Effector CD4-positive, alpha-beta T cell (primary cell): ENCODE measurements at places on chromosomes 5 and 9.
A peak's percentile ranks its signal among the peaks of the same experiment; 100 is the strongest.

DNA sequence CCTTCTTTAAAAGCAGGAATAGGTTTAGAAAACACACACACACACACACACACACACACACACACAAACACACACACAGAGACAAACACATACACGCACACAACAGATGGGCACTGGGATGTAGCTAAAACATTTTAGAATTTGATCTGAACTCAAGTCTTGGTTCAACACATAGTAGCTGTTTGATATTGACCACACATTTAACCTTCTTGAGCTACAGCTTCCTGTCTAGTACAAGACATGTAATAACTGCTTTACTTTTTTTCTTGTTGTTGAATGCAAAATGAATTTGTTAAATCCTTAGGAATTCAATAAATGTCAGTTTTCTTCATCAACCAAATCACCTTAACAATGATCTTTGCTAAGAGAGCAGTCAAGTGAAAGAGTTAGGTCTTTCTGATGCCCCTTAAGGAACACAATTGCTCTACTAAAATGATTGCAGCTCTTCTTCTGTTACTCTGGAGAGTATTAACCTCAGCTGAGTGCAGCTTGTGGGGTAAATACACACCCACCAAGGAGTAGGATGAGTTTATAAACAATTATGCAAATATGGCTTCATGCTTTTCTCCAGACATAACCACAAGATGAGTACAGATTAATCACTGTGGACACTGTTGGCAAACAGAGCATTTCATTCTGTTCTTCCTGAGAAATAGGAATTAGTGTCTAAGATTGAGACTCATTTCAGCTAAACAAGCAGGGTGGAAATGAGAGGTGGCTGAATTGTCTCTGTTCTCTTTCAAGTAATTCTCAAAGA lies 302.9 kb upstream of the PAPPA start:
- no peak for DNase-seq

- no peak for DNase-seq
Observed at GRCh38 chr5:80219391-80219790, 36.5 kb downstream of the SERINC5 start.

GRCh38 chr5:116571568-116572349 lies 2.9 kb downstream of the SEMA6A start:
- DNase-seq, result no peak

GRCh38 chr5:125484272-125484741 lies 737.9 kb upstream of the ZNF608 start:
- DNase-seq, result no peak

DNA sequence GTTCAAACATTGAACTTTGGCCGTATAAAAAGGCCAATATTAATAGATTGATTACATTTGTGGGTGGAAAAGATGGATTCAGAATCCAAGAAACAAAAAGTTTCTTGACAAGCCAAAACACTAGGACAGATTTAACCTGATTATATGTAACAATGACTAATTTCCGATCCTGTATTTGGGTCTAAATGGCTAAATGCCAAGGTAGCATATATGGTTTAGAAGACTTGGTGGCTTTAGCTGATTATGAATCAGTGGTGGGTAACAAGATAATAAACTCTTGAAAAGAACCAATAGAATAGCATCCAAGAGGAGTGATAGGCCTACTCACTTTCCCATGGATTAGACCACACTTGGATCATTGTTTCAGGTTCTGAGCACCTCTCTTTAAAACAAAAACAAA lies 21.8 kb upstream of the ANP32B start:
- DNase-seq, result no peak

- peak; percentile 2 for DNase-seq
Observed at GRCh38 chr9:122265149-122265915, 650 bp downstream of the MRRF start.

DNA sequence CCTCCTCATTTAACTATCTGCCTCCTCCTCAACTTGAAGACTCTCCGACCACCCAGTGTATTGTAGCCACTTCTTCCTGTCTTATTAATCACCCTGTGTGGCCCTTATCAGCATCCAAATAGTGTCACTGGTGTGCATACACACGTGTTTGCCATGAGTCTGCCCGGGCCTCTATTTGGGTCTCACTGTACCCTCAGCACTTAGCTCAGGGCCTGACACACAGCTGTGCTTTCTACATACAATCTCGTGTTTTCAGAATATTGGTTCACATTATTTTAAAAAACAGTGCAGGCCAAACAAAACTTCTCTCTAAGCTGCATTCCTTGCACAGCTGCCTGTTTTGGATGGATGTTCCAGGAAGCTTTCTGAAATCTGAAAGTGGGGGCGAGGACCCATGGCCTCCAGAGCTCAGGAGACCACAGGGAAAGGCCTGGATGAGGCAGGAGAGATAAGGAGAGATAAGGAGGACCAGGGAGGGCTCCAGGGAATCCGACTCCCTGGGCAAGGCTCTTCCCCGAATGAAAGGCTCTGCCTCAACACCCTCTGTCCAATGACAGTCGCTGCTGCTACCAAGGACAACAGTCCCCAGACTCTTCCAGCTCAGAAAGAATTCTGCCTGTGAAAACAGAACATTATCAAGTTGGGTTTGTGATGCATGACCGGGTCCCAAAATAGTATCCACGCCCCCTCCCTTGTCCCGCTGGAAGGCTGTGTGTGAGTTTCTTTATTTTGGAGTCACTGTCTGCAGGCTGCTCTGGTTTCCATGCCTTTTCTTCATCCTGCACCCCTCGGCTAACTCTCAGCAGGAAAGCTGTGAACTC lies 255.6 kb downstream of the NSG2 start:
- no peak for DNase-seq

- DNase-seq, result no peak
Observed at GRCh38 chr9:81604306-81605169, 84.8 kb downstream of the TLE1 start.

- no peak for DNase-seq
Observed at GRCh38 chr5:170252720-170253350, 20.1 kb downstream of the C5orf58 start.

GRCh38 chr5:19853616-19854240 lies 134.3 kb downstream of the CDH18 start:
- no peak for DNase-seq

DNA sequence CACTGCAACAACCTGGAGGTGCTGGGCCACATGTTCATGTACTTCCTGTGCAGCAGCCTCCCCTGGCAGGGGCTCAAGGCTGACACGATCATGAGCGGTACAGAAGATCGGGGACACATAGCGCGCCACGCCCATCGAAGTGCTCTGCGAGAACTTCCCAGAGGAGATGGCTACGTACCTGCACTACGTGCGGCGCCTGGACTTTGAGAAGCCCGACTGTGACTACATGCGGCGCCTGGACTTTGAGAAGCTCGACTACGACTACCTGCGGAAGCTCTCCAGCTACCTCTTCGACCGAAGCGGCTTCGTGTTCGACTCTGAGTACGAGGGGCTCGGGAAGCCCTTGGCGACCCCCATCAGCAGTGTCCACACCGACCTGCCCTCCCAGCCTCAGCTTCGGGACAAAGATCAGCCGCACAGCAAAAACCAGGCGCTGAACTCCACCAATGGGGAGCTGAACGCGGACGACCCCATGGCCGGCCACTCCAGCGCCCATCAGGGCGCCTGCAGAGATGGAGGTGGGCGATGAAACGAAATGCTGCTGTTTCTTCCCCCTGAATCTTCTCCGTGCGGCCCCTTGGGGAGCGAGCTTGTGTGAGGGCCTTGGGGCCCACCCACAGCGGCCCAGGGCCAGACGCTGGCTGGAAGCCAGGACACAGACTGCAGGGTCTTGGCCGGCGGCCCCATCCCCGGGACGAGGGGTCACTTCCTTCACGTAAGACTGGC lies 56.5 kb downstream of the JAK2 start:
- DNase-seq, result no peak
